Left lobe of liver (tissue), 2 donors: ENCODE measurements at places on chromosomes 13 and 19.
A peak's percentile ranks its signal among the peaks of the same experiment; 100 is the strongest.

GRCh38 chr19:51366389-51367254, 434 bp upstream of the ETFB start:
- peak; percentile 99 for DNase-seq

GRCh38 chr13:106110241-106110855, 425.1 kb downstream of the EFNB2 start:
- no peak for DNase-seq

GRCh38 chr19:1235625-1236538, 1.9 kb downstream of the CBARP start:
- DNase-seq, result no peak

DNA sequence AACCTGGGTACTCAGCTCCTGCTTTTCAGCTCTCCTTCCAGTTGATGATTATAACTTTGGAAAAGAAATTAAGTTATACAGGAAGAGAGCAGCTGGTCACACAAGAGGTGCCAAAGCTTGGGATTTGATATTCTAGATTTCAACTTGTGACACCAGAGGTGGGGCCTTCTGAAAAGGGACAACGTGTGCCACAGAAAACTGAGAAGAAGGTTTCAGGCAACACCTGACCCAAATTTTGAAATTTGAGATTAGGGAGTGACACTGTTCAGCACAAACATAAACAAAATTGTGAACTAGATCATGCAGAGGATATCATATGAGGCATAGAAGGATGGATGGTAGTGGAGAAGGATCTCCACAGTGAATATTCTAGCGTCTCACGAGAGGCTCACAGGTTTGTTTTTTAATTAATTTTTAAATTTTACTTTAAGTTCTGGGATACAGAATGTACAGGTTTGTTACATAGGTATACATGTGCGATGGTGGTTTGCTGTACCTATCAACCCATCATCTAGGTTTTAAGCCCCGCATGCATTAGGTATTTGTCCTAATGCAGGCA, 379.7 kb downstream of the ENOX1 start:
- no peak for DNase-seq

- DNase-seq, result no peak
Measured at GRCh38 chr13:41139296-41139966, 6.8 kb upstream of the KBTBD6 start.

DNA sequence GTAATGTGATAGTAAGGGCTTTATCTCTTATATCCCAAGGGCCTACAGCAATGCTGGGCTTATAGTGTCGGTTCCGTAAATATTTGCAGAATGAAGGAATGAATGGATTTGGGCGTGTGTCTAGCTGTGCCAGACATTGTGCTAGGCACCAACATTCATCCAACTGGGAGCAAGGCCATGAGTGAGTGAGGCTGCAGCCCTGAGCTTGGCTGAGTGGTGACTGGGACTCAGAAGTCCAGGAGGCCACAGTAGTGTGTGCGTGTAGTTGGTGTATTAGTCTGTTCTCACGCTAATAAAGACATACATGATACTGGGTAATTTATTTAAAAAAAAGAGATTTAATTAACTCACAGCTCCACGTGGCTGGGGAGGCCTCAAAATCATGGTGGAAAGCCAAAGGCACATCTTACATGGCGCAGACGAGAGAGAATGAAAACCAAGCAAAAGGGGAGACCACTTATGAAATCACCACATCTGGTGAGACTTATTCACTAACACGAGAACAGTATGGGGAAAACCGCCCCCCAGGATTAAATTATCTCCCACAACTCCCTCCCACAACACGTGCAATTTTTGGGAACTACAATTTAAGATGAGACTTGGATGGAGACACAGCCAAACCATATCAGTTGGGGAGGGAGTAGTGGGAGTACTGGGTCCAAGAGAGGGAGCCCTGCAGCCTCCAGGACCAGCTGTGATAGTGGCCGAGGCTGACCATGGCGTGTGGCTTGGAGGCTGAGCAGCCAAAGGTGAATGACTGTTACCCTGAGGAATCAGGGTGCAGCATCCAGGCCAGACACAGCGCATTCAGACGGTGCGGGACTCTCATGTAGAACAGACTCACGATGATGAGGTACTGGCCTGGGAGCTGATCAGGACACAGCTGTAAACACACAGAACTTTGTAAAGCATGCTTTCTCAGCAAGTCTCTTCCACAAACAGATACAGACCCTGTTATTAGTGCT, 104.6 kb downstream of the TEX26 start:
- no peak for DNase-seq
